ENCODE measurements at places on chromosomes 4 and X. TPM values are rescaled to one million over a fixed set of nuclear protein-coding genes. Genes with fewer than 3 reads are reported as not detected.

Gene MAGEE2
- 0.27 TPM for polyA plus RNA-seq

Gene ABCE1
- 7.8 TPM for polyA plus RNA-seq

Gene PIM2
- 9.5 TPM for polyA plus RNA-seq

Gene RAB41
- polyA plus RNA-seq: 0.92 TPM

Gene BEND4
- 0.10 TPM for polyA plus RNA-seq

Gene PRRG3
- polyA plus RNA-seq: 0.69 TPM

Gene BCOR
- polyA plus RNA-seq: 5.1 TPM

Gene SAGE1
- polyA plus RNA-seq: not detected

Gene SLC7A11
- polyA plus RNA-seq: 0.22 TPM

Gene SLITRK4
- polyA plus RNA-seq: 9.7 TPM

Gene DOK7
- polyA plus RNA-seq: 0.81 TPM

Gene AKAP14
- polyA plus RNA-seq: not detected

Gene ASB9
- 0.67 TPM for polyA plus RNA-seq

Gene BMX
- 1.4 TPM for polyA plus RNA-seq

Gene FAM9B
- polyA plus RNA-seq: not detected

Gene ANXA10
- not detected for polyA plus RNA-seq

Gene HS6ST2
- not detected for polyA plus RNA-seq

Gene NUDT11
- 19.9 TPM for polyA plus RNA-seq

Gene BEX5
- 4.1 TPM for polyA plus RNA-seq

Gene ADGRA3
- 10.8 TPM for polyA plus RNA-seq

Gene KCNIP4
- polyA plus RNA-seq: 1.3 TPM

Gene DAPP1
- 2.4 TPM for polyA plus RNA-seq

Gene CLTRN
- 0.81 TPM for polyA plus RNA-seq

Gene TMEM47
- 3.8 TPM for polyA plus RNA-seq

Gene HTN3
- not detected for polyA plus RNA-seq

Gene N4BP2
- 1.1 TPM for polyA plus RNA-seq

Gene GATA1
- polyA plus RNA-seq: not detected

Gene UXT
- 221 TPM for polyA plus RNA-seq
